ENCODE measurements at places on chromosomes 6 and 20. TPM values are rescaled to one million over a fixed set of nuclear protein-coding genes. Genes with fewer than 3 reads are reported as not detected.

The ADAT2 gene
- total RNA-seq: 11.9 TPM

GRCh38 chr20:33158637-33159385, 9.1 kb upstream of the BPIFA2 start:
- no peak for DNase-seq

DNA sequence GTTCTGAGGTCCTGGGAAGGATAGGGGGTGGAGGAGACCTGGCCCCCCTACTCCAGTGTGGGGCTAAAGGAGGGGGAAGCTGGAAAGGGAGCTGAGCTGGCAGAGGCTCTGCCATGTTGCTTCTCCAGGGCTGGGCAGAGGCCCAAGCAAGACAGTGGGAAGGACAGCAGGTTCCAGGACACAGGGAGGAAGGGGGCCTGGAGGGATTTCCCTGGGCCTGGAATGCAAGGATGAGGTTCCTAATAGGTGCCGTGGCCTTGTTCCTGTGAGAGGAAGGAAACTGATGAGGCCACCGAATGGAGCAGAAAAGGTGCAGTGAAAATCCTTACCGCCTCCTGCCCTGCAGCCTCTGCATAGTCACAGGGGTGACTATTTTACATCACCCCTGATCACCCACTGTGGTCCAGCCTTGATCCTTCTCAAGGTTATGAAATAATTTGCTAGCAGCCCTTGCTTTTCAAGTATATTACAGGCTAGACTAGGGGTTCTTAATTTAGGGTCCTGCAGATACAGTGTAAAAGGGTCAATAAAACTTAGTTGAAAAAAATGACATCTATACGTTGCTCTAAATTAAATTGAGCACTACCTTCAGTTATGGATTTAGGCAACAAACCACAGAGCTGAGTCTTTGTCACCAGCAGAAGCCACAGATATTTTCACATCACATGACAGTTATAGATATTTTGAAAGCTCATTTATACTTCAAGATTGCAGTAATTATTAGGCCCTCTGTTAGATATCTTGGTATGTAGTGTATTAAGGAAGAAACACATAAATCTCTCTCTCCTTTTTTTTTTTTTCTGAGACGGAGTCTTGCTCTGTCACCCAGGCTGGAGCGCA, 45.7 kb upstream of the RNF24 start:
- no peak for DNase-seq

DNA sequence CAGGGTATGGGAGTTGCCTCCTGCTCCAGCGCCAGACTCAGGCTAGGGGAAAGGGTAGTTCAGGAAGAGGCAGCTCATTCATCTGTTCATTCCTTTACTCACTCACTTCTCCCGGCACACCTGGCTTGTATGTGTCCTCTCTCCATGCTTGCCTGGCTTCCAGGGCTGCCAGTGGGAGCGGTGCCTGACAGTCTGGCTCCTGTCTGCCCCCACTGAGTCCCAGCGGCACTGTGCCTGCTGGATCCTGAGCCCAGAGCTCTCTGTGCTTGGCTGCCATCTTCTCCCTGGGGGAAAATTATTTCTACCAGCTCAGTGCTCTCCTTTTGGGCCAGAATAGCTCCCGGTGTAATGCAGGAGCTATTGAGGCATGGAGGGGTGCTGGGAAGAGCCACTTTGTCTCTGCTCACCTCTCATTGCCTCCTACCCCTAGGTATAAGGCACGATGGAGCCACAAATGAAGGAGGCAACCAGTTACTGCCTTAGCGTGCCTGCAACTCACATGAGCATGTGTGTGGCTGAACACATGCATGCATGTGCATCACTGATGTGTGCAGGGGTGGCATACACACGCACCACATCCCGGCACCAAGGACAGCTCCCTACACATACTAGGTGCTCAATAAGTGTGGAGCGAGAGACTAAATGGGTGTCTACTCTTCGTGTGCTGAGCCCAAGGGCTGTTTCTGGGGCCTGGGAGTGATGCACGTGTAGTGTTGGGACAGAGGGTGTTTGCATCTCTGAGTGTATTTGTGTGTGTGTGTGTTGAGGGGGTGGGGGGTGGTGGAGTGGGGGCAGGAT, 46.6 kb downstream of the CDH22 start:
- DNase-seq: no peak

GRCh38 chr6:3013486-3013885, 13.8 kb downstream of the NQO2 start:
- DNase-seq: peak; percentile 58

DNA sequence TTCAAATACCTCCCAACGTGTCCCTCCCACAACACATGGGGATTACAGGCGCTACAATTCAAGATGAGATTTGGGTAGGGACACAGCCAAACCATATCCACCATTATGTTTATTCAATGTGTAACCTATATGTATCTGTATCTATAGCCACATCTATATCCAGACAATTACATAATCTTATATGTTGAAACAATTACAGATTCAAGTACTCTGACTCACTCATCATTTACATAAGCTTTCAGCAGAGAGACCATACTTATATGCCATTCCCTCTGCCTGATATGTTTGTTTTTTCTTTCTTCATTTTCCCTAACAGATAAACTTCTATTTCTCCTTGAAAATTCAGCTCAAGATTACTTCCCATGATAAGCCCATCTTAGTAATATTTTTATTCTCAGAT, 163.6 kb downstream of the LAMA2 start:
- DNase-seq: peak; percentile 27

All from foreskin keratinocyte (primary cell).